Fibroblast of villous mesenchyme (primary cell): ENCODE measurements at places on chromosomes 4 and X. TPM values are rescaled to one million over a fixed set of nuclear protein-coding genes. Genes with fewer than 3 reads are reported as not detected.
A peak's percentile ranks its signal among the peaks of the same experiment; 100 is the strongest.

DNA sequence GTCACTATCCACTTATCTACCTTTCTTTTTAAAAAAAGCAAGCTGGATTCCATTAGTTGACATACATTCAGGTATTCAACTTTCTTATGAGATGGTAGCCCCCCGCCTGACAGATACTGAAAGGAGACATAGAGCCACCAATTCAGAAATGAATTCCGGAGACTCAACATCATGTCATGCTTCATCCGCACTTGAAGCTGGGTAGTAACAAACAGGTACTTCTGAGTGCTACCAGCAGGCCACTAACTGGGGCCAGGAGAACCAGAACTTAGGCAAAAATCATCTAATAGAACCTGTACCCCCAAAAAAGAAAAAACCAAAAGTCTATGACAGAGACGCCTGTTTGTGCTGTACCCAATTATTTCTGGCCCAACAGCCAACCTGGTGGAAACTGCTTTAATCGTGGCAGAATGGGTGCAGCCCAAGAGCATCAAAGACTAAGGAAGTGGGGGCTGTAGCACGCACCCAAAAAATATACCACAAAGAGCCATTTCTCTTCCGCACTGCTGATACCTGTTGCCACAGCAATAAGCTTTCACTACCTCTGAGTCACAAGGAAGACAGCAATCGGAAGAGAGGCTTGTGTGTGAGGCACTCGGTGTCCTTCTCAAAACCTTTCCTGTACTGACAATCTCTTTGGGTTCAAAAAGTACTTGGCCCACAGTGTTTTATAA, 84.8 kb downstream of the AFAP1 start:
- no peak for DNase-seq

GRCh38 chrX:72373136-72373535, 67.4 kb upstream of the CITED1 start:
- peak; percentile 22 for DNase-seq

DNA sequence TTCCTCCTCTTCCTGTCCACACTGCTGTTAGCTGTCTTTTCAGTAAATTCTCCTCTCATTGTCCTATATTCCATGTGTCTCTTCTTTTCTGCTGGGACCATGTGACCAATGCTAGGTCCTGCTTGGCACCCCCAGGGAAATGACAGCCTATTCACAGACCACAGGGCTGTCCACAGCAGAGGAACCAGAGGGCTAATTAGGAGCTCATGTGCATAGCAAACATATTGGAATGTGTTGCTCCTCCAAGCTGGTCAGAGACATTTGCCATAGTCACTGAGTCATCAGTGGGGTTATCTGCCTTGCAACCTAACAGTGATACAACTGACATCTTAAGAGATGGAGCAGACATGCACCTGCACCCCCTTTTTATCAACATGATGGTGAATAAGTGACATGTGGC, 67.9 kb upstream of the PUDP start:
- DNase-seq = no peak

GRCh38 chrX:68827256-68827655, 1.6 kb upstream of the EFNB1 start:
- no peak for DNase-seq

DNA sequence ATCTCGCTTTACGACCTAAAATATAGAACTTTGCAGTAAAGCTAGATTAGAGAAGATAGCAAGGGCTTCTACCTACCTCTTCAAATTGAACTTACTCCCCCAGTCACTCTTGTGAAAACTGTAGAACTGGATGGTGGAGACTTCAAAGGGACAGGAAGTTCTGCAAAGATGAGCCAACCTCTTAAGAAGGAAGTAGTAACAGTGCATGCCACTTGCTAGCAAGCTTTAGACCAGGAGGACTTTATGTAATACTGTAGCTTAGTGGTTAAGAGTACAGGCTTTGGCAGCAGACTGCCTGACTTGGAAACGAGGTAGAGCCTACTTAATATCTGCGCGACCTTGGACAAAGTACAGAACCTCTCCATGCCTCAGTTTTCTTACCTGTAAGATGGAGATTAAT, 27.5 kb upstream of the VBP1 start:
- no peak for DNase-seq

DNA sequence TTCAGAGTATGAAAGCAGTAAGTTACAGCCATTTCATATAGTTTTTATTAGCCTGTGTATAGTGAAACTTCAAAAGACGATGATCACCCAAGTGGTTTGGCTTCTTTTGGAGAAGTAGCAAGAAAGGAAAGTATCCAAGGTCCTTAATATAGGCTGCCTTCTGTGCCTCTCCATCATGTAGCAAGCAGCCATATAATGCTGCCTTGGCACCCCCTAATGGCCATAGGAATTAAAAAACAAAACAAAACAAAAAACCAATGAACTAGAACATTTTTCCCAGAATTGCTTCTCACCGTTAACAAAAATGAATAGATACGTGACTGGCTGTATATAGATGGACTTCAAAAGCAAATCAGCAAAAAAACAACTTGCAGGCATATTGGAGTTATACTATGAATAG, 18.9 kb downstream of the LAMP2 start:
- DNase-seq = no peak

DNA sequence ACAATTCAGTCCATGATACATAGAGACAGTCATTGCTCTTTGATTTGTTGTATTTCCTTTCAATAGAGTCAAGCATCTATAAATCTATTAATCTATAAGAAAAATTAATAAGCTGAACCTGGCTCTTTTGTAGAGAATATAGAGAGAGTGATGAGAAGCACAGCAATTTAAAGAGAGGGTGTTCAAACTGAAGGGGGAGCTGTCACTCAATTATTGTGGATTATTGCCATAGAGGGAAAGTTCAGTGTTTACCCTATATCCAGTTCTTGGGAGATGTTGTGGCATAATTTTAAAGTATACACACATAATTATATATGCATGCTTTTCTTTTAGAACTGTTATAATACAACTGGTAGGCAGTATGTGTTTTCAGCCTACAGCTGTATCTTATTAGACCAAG, 1469.0 kb upstream of the PABPC4L start:
- no peak for DNase-seq

DNA sequence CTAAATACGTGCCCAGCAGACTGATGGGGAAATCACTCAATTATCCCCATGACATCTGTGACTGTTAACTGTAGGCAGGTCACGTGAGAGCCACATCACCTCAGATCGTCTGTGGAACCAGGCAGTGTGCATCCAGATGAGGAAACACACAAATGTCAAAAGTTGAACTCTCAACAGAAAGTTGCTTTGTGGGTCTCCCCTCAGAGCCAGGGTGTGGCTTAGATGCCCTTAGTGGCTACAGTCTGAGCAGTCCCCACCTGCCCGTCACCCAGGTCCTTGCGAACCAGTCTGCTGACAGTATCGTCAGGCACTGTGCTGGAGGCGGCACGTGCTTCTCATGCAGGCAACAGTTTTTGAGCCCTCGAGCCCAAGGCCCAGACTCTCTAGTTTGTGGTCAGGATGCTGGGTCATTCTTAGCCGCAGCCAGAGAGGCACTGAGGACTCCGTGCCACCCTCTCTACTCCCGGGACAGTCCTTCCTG, 10.8 kb downstream of the TMEM187 start:
- DNase-seq = no peak

GRCh38 chrX:115324194-115324593, 34.7 kb downstream of the LUZP4 start:
- DNase-seq = peak; percentile 26

- no peak for DNase-seq
Measured at GRCh38 chr4:106996490-106996889, 39.6 kb downstream of the DKK2 start.

GRCh38 chr4:68987007-68987406, 35.4 kb upstream of the UGT2A3 start:
- no peak for DNase-seq

- DNase-seq = peak; percentile 66
Measured at GRCh38 chr4:169791527-169792156, 33.9 kb upstream of the HPF1 start.

- DNase-seq = no peak
Measured at GRCh38 chr4:139311909-139312308, 9.6 kb upstream of the NDUFC1 start.

- DNase-seq = no peak
Measured at GRCh38 chr4:147311956-147312355, 168.9 kb upstream of the EDNRA start.

- no peak for DNase-seq
Measured at GRCh38 chr4:79455216-79455615, 47.2 kb upstream of the GK2 start.

DNA sequence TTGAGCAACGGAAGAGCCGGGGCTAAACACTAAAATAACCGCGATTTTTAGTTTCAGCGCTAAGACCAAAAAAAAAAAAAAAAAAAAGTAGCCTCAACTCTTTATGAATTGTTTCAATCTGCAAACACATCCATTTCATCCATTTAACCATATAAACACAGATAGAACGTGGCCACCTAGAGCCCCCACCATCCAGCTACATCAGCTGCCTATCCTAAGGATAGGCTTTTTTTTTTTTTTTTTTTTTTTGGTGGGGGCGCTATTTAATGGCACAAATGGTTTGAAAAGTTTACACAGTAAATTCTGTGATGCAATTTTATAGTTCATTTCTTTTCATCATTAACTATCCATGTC, 492 bp upstream of the HDAC8 start:
- DNase-seq = no peak

- no peak for DNase-seq
Measured at GRCh38 chr4:13705521-13706041, 78.1 kb upstream of the BOD1L1 start.

GRCh38 chr4:22707390-22707789, 14.7 kb downstream of the GBA3 start:
- DNase-seq = no peak

DNA sequence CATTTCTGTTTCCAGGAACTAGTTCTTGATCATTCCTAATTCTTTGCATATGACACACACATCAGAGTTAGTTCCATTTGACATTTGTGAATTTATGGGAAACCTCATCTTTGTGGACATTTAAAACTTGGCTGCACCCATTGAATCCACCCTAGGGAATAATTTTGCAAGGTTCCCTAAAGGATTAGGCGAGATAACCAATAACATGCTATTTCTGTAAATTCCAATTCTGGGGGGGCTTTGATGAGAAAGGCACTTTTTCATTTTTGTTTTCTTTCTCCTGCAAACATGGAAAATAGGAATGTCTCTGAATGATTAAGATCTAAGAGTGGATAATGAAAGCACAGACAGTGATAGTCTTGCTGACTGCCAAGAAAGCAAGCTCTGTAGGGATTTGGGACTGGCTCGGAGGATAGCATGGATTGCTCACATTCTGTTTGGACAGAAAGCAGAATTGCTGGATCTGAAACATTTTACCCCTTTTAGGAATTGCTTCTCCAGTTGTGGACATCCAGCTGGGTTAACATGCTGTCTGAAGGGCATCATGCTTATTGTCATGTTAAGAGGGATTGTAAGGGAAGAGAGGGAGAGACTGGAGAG, 145.1 kb downstream of the NHS start:
- DNase-seq = peak; percentile 11

GRCh38 chr4:167088115-167088514, 146.2 kb downstream of the SPOCK3 start:
- DNase-seq = no peak

DNA sequence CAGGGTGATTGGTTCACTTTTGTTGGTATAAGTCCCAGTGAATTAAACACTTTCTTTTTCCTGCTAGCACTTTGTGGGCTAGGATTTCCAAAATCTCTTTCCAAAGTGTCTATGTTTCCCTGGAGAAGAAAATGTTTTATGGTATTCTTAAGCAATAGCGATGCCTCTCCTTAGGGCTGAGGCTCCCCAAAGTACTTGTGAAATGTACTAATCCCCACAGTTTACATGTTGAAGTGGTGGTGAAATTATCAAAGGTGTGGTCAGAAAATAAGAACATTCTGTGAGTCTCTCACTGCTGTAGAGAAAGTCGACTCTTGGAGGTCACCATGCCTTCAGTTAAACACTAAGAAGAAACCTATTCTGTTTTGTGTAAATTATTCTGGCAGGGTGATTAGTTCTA, 51.5 kb upstream of the AMELX start:
- peak; percentile 90 for DNase-seq

DNA sequence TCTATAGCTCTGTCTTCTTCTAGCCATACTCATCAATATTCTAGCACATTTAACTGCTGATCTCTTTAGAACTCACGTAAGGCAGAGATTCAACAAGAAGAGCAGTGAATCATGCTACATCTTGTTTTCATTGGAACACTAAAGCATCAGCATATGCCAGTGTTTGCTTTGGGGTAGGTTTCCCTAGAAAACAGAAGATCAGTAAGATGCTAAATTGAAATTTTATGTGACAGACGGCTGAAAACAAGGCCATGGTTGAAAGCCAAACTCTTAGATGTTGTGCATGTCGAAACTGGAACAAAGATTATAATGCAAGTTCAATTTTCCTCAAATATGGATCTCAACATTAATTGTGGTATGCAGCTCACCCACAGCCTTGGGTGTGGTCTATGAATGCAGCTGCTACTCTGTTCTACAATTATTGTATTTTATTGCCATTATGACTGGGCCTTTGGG, 107.6 kb downstream of the PDLIM5 start:
- no peak for DNase-seq

DNA sequence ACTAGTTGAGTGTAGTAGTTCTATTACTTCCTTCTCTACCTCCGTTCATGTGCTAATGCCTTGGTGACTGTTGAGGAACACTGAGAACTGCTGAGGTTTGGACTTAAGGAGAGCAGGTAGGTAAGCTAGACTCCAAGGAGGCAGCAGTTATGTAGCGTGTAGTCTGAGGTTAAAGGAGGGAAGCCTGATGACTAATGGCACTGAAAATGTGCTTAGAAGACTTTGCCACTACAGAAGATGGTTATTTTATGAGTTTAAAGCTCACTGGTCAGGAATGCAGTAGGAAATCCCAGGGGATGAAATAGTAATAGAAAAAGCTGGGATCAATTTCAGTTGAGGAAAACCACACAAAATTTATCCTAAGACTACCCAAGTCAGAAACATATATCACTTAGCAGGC, 1077.3 kb downstream of the RAPGEF2 start:
- no peak for DNase-seq

Gene INTS6L
- 6.8 and 8.2 TPM in 2 replicates for total RNA-seq

Gene PSAPL1
- total RNA-seq = not detected in 2 replicates

Gene ARMCX1
- 32.5 and 41.9 TPM in 2 replicates for total RNA-seq

Gene TEX13D
- not detected in 2 replicates for total RNA-seq

Gene ARHGAP24
- total RNA-seq = 37.0 and 56.6 TPM in 2 replicates

Gene RTL5
- 1.3 and 2.2 TPM in 2 replicates for total RNA-seq

Gene PKD2
- total RNA-seq = 110 and 161 TPM in 2 replicates

Gene GABRE
- 24.2 and 50.1 TPM in 2 replicates for total RNA-seq

Gene ESX1
- not detected in 2 replicates for total RNA-seq

Gene SLC38A5
- 4.2 and 12.5 TPM in 2 replicates for total RNA-seq
